Activated CD8-positive, alpha-beta memory T cell treated with anti-CD3 and anti-CD28 coated beads for 24 hours (primary cell): ENCODE measurements at places on chromosomes 1 and 21.

- no peak for DNase-seq
Observed at GRCh38 chr1:36739703-36740289, 257.1 kb upstream of the CSF3R start.

DNA sequence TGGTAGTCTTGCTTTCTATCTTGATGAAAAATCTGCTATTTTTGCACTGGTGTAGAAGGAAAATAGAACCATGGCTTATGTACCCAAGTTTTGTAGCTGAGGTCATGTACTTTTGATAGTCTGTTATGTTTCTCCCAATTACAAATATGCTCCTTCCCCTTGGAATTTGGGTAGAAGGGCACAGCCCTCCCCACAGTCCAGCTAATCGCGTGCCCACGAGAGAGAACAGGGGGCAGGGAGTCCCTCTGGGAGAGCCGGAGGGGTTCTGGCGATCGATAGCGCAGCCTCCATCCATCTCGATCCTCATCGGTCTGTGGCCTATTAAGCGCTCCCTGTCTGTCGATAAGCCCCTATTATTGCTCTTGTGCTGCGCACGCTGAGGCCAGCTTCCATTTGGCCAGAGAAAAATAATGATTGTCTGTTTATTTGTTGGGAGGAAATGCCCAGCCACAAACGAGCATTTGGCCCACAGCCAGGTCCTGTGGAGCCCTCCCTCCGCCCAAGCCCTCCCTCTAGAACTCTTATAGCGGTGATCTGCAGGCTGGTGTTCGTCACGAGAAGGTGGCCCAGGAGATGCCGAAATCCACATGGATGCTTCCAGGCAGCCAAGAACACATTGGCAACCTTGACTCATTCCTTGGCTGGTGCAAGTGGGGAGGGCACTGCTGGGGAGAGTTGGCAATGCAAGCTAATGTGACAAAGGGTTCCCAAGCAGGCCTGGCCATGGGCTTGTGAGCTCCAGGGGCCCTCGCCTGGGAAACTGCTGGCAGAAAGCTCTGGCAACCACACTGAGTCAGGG is 134.7 kb upstream of the TNR start:
- DNase-seq = no peak

- DNase-seq = no peak
Observed at GRCh38 chr1:229582715-229583114, 24.2 kb upstream of the ABCB10 start.

DNA sequence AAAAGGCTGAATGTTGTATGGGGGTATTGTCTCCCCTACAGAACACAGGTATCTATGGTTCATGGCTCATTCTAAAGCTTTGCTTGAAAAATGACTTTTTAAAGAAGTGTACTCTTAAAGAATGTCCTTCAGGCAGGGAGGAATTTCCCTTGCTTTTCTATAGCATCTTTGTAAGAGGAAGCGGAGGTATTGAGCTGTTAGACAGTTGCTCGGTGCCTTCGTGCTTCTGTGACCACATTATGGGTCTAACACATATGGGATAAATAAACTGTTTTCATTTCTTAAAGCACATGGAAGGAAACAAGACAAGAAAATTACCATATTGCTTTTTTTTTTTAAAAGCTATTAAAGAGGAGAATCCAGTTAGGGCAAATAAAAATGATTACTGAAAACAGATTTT is 182.9 kb downstream of the NTNG1 start:
- no peak for DNase-seq

DNA sequence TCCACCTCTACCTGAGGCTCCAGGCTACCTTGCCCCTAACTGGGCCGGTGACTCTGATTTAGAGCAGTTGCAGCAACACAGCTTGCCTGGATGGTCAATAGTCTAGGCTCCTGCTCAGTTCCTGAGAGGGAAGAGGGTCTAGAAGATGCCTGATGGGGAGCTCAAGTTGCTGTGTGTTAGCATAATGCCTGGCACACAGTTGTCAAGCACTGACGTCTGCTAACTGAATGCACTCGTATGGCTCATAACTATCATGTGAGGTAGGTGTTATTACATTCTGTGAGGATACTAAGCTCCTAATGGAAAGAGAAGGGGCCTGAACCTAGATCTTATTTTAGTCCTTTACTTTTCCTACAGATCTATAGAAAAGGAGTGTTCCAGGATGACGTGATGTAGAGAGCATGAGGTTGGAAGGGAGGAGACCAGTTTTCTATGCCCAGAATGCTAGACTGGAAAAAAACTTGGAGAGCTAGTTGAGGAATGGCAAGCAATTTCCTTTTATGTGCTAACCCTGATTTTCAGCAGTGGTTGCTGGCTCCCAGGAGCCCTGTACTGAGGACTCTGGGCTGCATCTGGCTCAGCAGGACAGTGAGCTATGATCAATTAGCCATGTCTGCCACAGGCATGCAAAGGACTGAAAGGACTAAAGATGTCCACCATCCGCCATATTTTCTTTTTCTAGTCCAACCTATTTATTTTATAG is 30.0 kb downstream of the FAM78B start:
- no peak for DNase-seq

GRCh38 chr1:147720557-147720956 is 39.8 kb downstream of the GJA5 start:
- no peak for DNase-seq

DNA sequence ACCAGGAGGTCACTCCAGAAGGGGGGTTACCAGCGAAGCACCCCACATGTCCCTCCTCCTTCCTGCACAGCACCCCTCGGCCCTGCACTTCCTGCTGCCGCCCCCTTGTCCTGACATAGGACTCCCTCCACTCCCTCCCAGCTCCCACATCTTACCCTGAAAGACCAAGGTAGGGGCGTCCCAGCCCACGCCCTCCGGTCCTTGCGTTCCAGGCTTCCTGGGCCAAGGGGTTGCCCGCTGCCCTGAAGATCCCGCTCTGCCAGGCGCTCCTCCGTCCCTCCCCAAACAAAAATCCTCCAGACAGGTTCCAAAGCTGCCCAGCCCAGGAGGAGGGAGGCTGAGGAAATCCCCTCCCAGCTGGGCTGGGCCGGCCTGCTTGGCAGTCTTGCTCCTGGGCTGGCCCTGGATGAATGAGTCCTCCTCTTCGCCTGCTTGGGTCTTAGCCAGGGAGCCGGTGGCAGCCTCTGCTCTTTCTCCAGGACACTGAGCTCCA is at the start of gene RHBDL2:
Gene RHBDL2, minus strand, starts transcription at position 304 of the 493 bp plus-strand sequence. CDS start 22,618 bp downstream, outside the sequence.
- no peak for DNase-seq

- no peak for DNase-seq
Observed at GRCh38 chr1:59261537-59261936, 35.4 kb upstream of the FGGY start.

- DNase-seq = no peak
Observed at GRCh38 chr1:232921381-232921780, 29.0 kb upstream of the NTPCR start.

DNA sequence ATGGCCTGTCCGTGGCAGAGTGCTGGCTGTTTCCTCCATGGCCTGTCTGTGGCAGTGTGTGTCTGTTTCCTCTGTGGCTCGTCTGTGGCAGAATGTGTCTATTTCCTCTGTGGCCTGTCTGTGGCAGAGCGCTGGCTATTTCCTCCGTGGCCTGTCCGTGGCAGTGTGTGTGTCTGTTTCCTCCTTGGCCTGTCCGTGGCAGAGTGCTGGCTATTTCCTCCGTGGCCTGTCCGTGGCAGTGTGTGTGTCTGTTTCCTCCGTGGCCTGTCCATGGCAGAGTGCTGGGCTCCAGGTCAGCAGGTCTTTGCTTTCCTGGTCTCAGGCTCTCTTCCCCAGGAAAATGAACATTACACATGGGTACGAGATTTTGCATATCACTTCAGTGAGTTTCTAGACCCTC is 138.4 kb upstream of the IPO9 start:
- no peak for DNase-seq

- DNase-seq = no peak
Observed at GRCh38 chr21:43984905-43985689, 27.0 kb upstream of the TRAPPC10 start.

- no peak for DNase-seq
Observed at GRCh38 chr1:209176866-209177430, 406.6 kb upstream of the CAMK1G start.

- DNase-seq = no peak
Observed at GRCh38 chr1:155884982-155885381, 25.6 kb downstream of the SYT11 start.

GRCh38 chr1:12405325-12406210 is 175.7 kb downstream of the VPS13D start:
- DNase-seq = no peak

DNA sequence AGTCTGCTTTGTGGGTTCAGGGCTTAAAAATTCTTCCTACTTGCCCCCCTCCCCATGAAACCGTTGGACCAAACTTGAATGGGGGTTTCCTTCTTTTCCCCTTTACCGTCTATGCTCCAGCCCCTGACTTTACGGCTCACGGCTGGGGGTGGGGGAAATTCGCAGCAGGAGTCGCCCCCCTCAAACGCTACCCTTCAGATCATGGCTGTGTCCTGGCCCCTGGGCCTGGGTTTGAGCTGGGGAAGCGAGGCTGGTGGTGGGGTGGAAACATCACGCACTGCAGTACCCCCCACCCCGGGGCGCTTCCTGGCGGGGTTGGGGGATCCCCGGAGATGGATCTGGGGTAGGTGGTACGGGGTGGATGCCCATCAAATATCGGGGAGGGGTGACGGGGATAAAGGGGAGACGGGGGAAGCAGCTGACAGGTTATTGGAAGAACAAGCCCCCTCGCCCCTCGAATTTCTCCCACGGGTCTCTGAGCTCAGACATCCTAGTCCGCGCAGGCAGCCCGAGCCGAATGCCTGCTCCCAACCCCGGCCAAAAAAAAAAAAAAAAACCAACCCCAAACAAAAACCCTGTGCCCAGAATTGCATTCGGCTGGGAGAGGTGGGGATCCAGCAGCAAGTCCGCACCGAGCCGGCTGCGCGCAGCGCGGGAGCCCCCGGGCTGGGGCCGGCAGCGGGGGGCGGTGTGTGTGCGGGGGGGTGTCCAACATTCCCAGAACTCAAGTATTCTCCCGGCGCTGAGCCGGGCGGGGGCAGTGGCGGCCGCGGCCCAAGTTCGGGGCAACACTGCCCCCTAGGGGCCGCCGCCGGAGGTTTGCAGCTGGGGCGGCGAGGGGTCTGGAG is 59.0 kb upstream of the ACOT11 start:
- peak; percentile 93 for DNase-seq

DNA sequence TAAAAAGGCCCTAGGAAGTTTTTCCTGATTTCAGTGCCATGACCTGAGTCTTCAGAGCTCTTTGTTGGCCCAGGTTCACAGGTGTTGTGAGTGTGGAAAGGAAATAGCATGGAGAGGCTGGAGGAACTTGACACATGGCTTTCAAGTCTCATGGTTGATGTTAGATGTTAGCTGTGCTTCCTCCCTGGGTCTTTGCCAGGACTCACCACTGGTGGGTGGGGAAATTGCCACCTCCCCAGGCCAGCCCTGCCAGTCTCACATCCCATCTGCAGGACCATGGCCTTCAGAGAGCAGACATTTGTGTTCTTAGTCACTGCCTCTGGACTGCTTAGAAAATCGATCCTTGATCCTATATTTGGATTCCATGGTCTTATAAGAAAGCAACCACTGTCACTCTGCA is 383.2 kb downstream of the DISC1 start:
- DNase-seq = no peak

- DNase-seq = no peak
Observed at GRCh38 chr1:115284209-115284608, 53.8 kb downstream of the NGF start.

GRCh38 chr21:36689324-36689723 is 9.6 kb upstream of the SIM2 start:
- DNase-seq = no peak

GRCh38 chr21:27424601-27425000 is 457.7 kb upstream of the ADAMTS5 start:
- DNase-seq = no peak

- DNase-seq = no peak
Observed at GRCh38 chr21:43375837-43376477, 51.0 kb downstream of the SIK1 start.

- DNase-seq = no peak
Observed at GRCh38 chr1:110433803-110434202, 17.1 kb upstream of the PROK1 start.

GRCh38 chr1:30425046-30425445 is 298.3 kb downstream of the MATN1 start:
- no peak for DNase-seq

GRCh38 chr1:110211496-110212168 is 1.5 kb downstream of the KCNC4 start:
- no peak for DNase-seq

DNA sequence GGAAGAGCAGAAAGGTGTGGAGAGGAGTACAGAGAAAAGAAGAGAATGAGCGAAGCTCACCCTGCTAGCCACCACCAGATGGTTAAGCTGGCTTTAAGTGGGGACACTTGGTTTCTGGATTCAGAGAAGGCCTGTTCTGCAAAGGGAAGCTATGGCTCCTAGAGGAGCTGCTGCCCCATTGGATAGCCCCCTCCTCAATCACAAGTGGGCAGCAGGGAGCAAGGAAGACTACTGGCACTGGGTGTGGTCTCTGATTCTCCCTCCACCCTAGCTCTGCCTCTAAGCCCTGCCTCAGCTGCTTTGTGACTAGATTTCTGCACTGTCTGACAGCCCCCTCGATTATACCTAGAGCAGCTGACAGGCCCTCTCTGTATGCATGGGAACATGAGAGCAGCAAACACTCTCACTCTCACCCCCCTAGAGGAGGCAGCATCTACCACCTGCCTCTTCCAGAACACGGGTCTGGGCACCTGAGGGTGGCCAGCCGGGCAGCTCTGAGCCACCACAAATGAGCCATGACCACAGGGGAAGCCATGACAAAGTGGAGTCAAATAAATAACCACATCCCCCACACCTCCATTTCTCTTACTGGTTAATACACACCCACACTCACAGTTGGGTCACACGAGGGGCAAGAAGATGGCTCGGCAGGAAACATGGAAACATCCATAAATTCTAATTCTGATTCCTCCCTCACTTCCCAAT is 13.6 kb downstream of the PLEKHA6 start:
- no peak for DNase-seq

- DNase-seq = no peak
Observed at GRCh38 chr21:21238629-21239400, 240.6 kb downstream of the NCAM2 start.

- no peak for DNase-seq
Observed at GRCh38 chr21:45803618-45804340, 160.3 kb downstream of the PCBP3 start.

DNA sequence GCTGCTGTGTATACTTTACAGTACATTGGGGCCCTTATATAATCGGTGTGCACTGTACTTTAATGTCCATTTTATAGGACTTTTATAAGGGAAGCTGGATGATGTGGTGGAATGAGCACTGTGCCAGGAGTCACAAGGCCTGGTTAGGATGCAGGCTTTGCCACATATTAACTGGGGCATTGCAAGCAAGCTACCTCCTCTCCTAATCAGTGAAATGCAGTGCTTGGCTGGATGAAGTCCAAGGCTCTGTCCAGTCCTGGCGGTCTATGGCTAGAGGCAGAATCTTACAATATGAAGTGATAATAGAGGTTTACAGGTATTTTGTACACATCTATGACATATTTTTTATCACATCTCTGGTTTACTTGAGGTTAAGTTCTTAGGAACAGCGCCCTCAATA is 1.7 kb upstream of the PKP1 start:
- no peak for DNase-seq

- peak; percentile 37 for DNase-seq
Observed at GRCh38 chr21:43192501-43193081, 23.8 kb downstream of the CRYAA start.

- no peak for DNase-seq
Observed at GRCh38 chr1:192118881-192119405, 39.3 kb upstream of the RGS18 start.

- no peak for DNase-seq
Observed at GRCh38 chr1:15946571-15947381, 29.1 kb downstream of the ZBTB17 start.
